ENCODE measurements at places on chromosomes 3 and 15.

- no peak for DNase-seq
These were observed 195.2 kb downstream of the CADPS start for GRCh38 chr3:62679988-62680387.

DNA sequence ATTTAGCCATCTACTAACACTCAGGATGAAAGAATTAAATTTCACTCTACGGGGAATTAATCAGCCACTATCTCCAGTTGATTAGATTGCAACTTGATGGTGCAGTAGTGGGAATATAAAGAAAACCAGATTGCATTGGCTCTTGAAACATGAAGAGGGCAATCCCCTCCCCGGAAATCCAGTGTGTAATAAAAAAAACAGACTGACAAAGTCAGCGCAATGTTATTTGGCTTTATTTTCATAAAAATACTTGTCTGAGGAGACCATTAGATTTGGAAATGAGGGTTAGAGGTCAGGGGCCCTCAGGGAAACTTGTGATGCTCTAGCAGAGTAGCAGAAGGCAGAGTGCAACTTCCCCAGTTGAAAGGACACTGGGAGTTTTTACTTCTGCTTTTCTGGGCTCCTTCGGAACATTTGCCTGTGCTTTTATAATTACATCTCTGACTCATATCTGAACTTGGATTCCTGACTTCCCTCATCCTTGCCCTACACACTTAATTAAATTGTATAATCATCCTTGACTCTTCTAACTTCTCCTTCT is 326.8 kb downstream of the TUSC7 start:
- DNase-seq: no peak

DNA sequence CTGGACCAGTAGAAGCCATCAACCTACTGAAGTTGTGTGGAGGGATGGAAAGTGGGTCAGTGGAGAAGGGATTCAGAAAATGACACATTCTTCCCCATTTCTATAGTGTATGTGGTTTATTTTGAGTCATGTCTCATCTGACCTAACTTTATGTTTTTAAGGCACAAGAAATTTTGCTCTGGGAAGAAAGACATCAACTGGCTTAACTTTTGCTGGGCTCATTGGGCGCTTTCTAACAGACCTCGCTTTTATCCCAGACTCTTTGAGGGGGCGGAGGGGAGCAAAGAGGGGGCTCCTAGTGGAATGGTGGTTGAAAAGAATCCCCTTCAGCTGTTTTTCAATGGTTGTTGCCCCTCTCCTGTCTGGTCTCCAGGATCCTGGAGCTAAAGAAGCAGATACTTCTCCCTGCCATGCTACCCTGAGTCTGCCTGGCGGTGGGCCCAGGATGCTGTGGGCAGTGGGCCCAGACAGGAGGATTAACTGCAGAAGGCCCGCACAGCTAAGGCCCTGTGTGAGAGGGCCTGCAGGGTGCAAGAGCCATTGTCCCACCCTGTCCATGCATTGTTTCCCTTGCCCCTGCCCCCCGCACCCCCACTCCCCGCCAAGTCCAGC is 14.5 kb downstream of the CSRNP1 start:
- DNase-seq: no peak

DNA sequence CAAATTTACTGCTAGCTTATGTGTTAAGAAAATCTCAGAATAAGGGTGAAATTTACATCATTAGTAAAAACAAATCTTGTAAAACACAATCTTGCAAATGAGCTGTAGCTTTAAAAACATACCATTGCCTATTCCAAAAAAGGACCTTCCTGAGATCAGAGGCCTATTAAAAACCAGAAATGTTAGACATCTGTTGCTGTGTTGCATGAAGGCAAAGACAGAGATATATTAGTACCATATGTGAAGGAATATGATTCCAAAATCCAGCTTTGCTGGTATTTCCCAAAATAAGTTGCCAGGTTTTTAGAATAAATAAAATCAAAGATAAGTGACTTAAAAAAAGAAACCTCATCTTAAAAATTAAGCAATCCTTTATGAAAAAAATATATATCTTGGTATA is 504.1 kb upstream of the CDIN1 start:
- DNase-seq: no peak

- no peak for DNase-seq
These were observed 52.9 kb downstream of the TUBGCP4 start for GRCh38 chr15:43423793-43424192.

DNA sequence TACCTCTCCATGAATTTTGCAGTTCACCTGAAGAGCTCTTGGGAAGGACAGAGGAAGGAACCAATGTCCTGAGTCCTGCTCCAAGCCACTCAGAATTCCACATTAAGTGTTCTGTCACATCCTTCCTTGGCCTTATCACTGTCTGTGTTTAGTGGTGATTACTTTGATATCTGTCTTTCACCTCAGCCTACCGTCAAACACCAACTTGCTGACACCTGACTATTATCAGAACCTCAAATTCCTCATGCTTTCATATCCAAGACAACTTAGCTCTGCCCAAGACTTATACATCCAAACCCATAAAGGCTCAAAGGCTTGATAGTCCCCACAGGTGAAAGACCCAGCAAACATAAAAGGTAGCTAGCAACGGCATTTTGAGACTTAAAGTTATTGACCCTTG is 280.0 kb downstream of the MEX3B start:
- DNase-seq: no peak

- DNase-seq: no peak
These were observed 56.3 kb downstream of the PLCL2 start for GRCh38 chr3:16940769-16941700.

DNA sequence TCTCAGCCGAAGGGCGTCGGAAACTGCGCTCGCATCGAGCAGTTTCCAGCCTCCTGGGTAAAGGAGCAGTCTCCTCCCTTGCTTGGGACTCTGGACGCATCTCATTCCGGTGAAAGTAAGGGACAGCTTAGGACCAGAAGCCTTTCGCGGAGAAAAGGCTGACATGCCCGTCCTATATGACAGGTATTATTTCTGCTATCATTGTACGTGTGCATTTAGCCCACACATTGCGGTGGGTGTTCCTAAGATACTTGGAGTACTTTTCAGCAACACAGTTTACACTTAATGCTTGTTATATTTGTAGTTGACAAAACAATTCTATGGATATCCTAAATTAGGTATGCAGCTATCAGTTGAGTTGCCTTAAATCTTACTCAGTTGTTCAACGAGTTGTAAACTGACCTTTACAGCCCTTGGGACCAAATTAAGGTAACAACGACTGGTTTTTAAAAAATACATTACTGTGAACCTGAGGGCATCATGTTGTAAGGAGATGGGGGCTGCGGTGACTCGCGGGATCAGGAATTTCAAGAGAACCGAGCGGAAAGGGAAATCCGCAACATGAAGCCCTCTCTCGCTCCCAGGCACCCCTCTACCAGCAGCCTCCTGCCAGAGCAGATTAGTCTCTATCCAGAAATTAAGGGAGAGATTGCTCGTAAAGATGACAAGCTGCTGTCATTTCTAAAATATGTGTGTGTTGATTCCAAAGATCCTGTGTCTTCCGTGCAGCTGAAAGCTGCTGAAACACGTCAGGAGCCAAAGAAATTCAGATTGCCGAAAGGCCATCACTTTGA is 632 bp upstream of the COPS2 start:
- no peak for DNase-seq

DNA sequence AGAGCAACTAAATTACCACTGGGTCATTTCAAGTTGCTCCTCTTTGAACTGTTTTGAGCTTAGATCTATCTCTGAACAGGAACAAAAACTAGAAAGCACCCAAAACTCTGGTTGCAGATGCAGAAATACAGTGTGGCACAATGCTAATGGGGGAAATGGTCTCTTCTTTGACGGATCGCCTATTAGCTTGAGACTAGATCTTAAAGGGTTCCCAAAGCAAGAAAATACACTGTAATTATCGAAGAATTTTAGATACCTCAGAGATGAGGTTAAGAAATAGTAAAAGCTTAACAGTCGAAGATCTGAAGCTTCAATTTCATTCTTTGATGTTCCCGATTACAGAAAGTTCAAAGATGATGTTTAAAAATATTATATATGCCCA is 818 bp downstream of the PPP1R2 start:
- DNase-seq: no peak

- DNase-seq: no peak
These were observed 48.9 kb upstream of the STRIT1 start for GRCh38 chr3:155342344-155342743.

DNA sequence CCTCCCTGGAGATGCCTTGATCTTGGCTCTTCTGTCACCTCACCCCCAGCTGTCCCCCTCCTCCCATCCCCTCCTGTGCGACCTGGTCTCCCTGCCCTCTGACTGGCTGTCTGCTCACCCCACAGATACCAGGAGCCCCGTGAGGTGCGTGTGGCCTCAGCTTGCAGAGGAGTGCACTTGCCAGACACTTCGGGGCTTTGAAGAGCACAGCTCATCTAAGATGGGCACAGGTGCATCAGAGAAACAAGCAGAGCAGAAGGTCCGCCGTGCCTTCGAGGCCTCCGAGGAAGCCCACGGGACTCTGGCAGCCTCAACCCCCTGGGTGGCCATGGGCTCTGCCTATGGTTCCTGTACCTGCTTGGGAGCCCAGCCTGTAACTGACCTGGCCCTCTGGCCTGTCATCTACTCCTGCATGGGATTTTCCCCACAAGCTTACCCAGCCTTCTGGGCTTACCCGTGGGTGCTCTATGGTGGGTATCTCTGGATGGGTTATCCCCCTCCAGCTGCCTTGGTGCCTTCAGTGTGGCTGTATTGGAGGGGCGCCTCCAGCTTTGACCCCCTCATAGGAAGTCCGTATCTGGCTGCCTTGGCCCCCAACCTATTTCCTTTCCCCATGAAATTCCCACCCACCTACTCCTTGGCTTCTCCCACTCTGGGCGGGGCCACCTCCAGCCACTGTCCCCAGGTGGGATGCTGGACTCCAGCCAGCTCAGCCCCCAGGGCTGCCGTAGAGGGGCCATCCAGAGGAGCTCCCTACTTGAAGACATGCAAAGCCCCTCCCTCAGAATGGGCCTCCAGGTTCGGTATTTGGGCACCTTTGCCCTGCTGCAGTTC is 3.8 kb downstream of the PRR23E start:
- DNase-seq: no peak

GRCh38 chr3:171415070-171415469 is 45.1 kb downstream of the TNIK start:
- DNase-seq: no peak

GRCh38 chr15:40136470-40137302 is 24.2 kb upstream of the BUB1B start:
- DNase-seq: no peak

- no peak for DNase-seq
These were observed 11.0 kb upstream of the PCCB start for GRCh38 chr3:136239094-136239493.

GRCh38 chr3:172908771-172909270 is 158.3 kb downstream of the ECT2 start:
- no peak for DNase-seq

DNA sequence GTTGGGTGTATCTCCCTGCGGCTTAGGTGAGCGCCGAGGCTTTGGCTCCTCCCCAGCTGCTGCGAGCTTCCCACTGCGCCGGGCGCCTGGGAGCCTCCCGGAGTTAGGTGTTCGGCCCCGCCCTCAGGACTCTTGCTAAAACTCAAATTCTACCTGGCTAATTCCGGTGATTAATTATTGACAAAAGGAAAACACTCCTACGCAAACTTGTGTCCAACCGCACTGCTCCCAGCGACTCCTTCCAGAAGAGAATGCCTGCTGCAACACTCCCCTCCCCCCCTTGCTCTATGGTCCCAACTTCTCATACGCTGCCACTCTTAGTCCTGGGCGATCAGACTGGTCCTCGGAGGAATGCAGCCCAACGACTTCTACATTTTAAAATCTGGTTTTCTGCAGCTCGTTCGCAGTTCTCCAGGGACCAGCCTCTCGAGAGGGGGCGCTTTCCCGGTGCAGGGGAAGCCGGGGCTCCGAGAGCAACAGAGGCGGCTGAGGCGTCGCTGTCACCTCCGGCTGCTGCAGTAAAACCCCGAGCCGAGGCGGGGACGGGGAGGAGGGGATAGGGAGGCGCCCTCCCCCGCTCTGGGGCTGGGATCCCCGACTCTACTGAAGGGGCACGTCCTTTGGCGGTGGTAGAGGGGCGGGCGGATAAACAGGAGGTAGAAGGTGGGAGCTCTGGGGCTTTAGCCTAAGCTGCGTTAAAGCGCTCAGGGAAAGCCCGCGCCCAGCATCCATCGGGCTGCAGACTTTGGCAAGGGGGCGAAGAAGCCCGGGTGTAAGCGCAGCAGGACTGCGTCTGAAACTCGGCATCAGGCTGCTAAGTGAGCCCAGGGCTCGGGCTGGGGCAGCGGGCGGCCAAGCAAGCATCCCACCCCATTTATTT is at the start of gene SPTSSB:
TSS of gene SPTSSB (minus strand) at position 77 of the 880 bp plus-strand sequence. CDS start 25,194 bp downstream, outside the sequence.
- peak; percentile 5 for DNase-seq

GRCh38 chr15:90991587-90992285 is 2.6 kb downstream of the PRC1 start:
- DNase-seq: no peak

- no peak for DNase-seq
These were observed at the start of gene C2CD4B for GRCh38 chr15:62165104-62165792. Gene C2CD4B (minus strand): TSS chr15:62165285. CDS start chr15:62164984, 301 bp downstream.

DNA sequence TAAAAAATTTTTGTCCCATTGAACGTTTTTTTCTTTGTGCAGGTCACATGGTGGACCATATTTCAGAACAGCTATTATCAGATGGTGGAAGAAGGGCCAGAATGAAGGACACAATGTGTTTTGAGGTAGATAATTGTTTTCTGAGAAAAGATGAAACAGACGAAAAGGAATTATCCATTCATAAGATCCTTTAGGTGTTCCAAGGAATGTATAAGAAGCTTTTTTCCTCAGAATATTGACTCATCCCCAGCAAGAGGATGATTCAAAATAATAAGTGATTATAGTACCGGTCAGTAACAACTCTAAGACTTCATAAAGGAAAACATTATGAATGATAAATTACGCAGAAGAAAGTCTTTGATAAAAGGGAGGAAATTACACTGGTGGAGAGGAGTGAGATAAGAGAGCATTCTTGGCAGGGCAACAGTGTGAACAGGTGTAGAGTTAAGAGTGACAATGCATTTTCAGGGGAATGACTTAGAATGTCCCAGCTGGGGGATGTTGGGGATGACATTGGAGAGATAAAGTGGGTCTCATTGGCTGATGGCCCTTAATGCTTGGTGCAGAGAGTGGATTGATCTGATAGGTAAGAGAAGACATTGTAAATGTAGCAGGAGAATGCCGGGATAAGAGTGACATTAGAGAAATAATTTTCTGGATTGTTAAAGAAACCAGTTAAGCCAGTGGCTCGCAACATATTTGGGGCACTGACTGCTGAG is 27.0 kb upstream of the AQP9 start:
- DNase-seq: no peak

GRCh38 chr3:141426404-141427034 is 58.2 kb downstream of the ZBTB38 start:
- no peak for DNase-seq

GRCh38 chr3:178585454-178585853 is 49.2 kb downstream of the KCNMB2 start:
- no peak for DNase-seq

GRCh38 chr15:51736069-51736468 is 1.4 kb downstream of the LYSMD2 start:
- no peak for DNase-seq

DNA sequence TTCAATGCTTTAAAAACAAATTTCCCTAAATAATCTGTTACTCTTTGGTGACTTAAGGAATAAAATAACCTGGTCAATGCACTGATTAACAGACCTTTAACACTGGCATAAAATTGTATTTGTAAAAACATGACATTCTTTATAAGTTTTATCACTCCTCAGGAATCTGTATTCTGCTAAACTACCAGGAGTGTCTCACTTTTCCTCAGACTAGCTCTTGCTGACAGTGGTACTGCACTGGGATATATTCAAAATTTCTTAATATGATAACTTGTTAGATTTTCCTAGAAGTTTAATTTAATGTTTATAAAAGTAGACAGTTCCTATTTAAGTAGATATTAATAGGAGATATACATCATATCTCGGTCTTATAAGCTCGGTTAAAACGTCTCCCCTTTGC is 363.4 kb upstream of the ARHGEF26 start:
- no peak for DNase-seq
